ENCODE measurements at places on chromosomes 4 and X.
A peak's percentile ranks its signal among the peaks of the same experiment; 100 is the strongest.

DNA sequence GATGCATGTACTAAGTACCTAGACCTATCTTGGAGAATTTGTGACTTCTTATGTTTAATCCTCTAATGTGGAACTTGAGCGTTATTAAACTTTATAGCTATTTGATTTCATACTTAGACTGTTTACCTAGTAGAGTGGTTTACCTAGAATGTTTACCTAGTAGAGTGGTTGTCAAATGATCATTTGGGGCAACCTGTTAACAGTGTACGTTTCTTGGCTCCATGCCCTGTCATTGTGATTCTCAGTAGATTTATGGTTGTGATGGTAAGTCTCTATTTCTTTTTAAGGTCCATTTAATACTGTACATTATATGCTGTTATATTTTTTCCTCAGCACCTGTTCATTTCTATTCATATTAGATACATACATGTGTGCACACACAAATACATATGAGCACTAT, 233.0 kb upstream of the MAD2L1 start:
- DNase-seq: peak; percentile 34

DNA sequence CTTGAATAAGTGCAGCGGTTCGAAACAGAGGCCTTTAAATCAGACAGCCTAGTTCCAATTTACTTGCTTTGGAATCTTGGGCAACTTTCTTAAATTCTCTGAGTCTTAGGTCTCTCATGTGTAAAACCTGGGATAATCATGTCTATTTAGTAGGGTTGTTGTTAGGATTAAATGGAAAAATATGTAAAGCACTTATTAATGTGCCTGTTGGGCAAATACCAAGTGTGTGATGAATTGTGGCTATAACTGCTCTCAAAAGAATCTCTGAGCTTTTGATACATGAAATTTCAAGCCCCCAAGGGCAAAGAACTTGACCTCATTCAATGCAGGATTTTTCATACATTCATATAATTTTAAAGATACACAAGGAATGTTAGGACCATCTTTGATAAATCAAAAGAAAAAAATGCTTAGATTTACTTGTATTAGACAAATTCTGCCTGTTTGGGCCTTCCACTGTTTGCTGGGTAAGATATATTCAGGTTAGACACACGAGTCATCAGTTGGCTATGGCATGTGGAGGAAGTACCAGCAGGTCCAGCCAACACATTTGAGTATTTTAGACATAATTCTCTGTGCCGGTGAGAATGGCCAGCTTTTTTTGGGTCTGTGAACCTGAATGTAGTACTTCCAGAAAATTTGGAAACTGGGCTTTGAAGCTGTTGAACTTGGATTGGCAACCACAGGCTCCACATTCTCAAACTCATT, 241.4 kb upstream of the CNKSR2 start:
- DNase-seq: no peak

DNA sequence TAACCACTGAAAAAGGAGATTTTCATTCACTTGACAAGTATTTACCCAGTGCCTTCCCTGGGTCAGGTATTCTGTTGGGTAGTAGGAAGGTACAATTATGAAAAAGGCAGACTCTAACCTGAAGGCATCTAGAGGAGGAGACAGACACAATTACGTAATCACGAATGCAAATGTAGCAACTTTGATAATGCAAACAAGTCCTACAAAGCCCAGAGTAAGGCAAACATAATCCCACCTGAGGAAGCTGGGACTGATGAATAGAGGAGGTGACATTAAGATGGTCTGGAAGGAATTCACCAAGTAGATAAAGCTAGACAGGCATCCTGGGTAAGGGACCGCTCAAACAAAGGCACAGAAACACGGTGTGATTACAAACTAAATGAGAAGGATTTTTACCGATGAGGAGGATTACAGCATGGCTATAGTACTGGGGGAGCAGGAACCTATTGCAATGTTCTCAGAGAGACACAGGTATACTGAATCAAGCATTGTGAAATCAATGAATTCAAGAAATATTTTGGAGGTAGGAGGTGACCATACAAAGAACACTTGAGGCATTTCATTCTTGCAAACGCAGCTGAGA, 37.1 kb downstream of the TMEM150C start:
- no peak for DNase-seq

GRCh38 chr4:55442541-55442940, 46.8 kb downstream of the TMEM165 start:
- DNase-seq: no peak

- DNase-seq: no peak
These were observed 49.2 kb downstream of the PJA1 start for GRCh38 chrX:69116077-69116476.

- DNase-seq: no peak
These were observed 18.1 kb upstream of the ZFX start for GRCh38 chrX:24131476-24131875.

GRCh38 chr4:63211776-63212479, 1197.3 kb downstream of the TECRL start:
- no peak for DNase-seq

DNA sequence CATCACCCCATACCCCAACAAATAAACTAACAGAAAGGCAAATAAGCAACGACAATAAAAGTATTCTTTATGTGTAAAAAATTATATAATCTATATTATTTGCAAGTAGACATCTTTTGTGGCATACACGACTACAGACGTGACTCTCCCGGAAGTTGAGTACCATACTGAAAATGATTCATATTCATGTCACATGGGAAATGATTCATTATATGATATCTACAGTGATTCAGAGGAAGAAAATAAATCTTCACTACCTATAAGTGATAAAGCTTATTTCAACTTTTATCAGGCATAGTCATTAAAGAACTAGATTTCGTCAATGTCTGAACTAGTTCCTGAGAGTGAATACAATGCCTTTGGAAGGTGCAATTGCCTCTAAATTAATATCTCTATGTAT, 4.6 kb upstream of the ANTXR2 start:
- no peak for DNase-seq

DNA sequence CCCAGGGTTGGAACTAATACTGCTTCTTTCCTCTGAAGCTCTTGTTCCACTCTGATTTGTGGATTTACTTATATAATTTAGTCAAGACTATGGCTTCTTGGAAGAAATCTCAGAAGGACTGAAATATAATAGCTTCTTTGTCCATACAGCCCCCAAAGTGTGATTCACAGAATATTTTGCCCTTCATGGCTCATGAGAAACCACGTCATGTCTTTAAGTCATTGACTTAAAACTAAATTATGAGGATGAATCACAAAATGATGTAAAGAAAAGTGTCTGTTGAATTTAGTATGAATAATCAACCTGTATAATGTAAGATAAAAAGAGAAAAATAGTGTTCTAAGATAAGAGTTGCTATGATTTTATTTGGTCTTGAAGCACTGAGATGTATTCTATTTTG, 43.3 kb upstream of the AGA start:
- no peak for DNase-seq

- DNase-seq: no peak
These were observed 608 bp downstream of the TAF1 start for GRCh38 chrX:71366674-71367256.

GRCh38 chr4:155304375-155304774, 72.4 kb downstream of the MAP9 start:
- DNase-seq: no peak

DNA sequence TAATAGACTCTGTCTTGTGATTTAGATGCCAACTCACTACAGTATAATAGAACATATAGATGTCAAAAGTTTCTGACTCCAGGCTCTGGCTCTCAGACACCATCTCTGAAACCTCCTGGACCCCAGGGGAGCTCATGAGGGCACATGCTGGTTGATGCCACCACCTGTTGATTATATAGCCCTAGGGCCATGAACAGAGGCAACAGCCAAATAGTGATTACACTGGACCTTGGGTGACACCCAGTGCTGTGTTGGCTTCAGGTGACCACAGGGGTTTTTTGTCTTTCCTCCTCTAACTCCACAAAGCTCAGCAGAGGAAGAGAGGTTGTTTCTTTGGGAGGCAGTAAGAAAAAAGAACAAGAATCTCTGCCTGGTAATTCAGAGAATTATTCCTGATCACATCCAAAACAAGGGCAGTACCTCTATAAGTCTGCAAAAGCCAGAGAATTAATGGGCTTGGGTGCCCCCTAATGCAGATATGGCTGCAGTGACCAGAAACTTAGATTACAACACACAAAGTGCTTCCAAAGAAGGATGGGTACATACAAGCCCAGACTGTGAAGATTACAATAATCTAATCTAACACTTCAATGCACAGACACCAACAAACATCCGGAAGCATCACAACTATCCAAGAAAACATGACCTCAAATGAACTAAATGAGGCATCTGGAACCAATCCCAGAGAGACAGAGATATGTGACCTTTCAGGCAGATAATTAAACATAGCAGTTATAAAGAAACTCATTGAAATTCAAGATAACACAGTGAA, 1920.6 kb downstream of the ARAP2 start:
- no peak for DNase-seq

GRCh38 chrX:108380222-108380621, 58.0 kb downstream of the COL4A6 start:
- DNase-seq: no peak

DNA sequence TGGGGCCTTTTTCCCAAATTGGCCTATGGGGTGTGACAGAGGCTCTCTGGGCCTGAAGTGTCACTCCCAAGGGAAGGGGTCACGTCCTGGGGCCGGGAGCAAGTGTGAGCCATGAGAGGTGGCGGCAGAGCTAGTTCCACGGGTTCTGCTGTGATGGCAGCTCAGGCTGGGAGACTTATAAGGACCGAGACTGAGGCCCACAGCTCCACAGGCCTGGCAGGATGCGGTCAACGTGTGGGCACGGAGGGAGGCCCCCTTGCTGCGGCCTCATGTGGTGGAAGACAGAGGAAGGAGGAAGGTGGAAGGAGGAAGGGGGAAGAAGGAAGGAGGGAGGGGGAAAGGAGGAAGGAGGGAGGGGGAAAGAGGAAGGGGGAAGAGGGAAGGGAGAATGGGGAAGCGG, 7.2 kb upstream of the CPLX1 start:
- DNase-seq: no peak

- no peak for DNase-seq
These were observed 16.4 kb downstream of the ZNF732 start for GRCh38 chr4:288891-289290.

- DNase-seq: no peak
These were observed 20.9 kb upstream of the PLAC1 start for GRCh38 chrX:134679221-134679620.

DNA sequence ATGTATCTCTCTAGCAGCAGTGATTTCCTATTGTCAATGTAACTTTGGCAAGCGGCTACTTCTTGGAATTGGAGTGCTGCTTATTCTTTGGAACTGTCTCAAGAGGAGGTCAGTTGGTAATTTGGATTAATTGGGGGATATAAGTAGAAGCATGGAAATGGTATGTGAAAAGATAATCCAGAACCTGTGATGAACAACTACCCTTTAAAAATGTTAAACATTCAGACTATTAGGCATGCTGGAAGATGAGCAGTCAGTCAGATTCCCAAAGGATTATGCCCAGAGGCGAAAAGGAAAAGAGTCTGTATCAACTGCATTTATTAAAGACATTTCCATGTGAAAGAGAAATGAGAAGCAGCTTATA, 62.5 kb downstream of the SEC24D start:
- DNase-seq: no peak

DNA sequence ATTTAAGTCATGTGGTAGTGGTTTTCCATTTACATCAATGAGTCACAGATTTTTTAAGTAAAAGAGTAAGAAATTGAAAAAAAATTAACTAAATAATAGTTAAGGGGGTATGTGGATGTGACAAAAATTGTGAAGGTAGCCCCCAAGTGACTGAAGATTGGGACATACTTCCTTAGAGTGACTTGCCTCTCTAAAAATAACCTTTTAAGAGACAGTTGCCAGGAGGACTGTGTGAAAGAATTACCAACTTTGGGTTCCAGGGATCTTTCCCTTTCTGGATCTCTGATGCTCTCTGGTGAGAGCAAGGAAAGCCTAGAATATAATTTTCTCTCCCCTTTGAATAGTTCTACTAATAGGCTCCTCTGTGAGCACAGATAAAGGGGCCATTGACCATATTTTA, 42.7 kb downstream of the NHSL2 start:
- no peak for DNase-seq

DNA sequence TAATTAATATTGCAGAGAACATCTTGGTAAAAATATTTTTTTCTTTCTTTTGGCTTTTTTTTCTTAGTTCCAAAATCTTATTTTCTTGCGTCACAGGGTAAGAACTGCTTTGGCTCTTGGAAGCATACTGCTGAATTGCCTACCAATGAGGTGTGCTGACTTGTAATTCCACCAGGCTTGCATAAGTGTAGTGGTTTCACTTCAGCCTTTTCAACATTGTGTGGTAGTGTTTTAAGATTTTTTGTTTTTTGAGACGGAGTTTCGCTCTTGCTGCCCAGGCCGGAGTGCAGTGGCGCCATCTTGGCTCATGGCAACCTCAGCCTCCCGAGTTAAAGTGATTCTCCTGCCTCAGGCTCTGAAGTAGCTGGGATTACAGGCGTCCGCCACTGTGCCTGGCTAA, 42.4 kb downstream of the N4BP2 start:
- no peak for DNase-seq

- DNase-seq: no peak
These were observed 18.5 kb upstream of the ASB5 start for GRCh38 chr4:176287546-176287945.

DNA sequence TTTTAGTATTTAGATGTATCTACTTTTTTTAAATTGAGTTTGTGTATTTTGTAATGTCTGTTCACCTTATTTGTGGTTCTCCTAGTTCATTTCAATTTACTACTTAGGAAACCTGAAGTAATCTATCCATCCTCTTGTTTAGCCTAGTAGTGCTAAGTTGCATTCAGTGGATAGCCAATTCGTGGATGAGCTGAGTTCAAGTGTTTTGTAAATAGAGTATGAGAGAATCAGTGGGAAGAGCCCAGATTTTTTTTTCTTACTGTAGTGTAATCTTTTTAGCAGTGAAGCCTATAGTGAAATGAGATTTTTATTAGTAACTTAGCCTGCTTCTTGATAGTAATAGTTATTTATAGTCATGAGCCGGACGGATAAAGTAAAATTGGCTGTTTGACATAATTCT, 21.7 kb downstream of the STAG2 start:
- peak; percentile 2 for DNase-seq

DNA sequence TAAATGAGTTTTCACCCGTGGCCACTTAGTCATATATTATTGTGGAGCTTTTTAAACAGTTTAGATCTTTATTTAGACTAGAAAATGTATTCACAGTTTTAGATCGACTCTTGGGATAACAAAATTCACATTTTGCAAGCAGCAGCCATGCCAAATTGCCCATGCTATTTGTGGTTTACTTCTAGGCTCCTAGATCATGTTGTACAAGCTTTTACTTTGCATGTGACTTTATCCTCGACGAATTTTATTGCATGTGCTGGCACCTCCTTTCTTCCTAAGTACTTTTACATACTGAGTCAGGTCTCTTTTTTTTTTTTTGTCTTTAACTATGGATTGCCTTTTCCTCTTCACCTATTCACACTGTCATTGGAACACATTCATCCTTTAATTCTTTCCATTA, 23.2 kb downstream of the BBS12 start:
- no peak for DNase-seq

DNA sequence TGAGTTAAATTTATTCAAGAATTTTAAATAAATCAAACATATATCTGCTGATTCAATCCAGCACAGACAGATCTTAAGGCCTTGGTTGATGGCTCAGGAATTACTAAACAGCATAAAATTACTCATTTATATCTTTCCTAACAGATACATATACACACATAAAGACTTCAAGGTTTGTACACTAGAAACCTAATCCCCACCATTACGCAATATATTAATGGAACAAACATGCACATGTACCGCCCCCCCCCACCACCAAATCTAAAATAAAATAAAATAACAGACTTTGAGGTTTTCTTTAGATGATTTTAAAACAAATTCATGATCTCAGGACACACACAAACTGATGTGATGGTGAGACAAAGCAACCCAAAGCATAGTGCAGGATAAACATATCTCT, 333.9 kb upstream of the DDX53 start:
- DNase-seq: no peak

Measured in NCI-H187 (cell line).